ENCODE measurements at places on chromosomes 6 and 20.

DNA sequence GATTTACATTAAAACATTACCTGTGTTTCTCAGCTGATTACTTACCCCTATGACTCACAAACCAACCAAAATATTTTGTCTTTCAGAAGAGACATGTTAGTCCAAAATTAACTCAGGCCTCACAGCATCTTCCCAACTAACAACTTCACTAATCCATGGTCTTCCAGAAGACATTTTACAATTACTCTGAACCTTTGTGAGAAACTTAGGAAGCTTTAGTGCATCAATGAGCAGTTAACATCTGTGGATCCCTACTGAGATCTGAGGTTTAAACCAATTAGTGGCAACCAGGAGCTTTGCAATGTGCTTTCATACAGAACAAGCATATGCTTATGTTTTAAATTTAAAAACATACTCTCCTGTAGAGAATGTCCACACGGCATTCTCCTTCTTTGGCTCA lies 269.7 kb downstream of the UBE3D start:
- no peak for DNase-seq

GRCh38 chr20:38187517-38187916 lies 22.4 kb upstream of the TGM2 start:
- DNase-seq: no peak

- DNase-seq: no peak
Measured at GRCh38 chr6:143691155-143691554, 13.4 kb downstream of the PHACTR2 start.

GRCh38 chr20:64253443-64253842 lies 2.1 kb upstream of the PCMTD2 start:
- no peak for DNase-seq

- DNase-seq: peak; percentile 48
Measured at GRCh38 chr6:169810066-169810989, 58.9 kb downstream of the ERMARD start.

DNA sequence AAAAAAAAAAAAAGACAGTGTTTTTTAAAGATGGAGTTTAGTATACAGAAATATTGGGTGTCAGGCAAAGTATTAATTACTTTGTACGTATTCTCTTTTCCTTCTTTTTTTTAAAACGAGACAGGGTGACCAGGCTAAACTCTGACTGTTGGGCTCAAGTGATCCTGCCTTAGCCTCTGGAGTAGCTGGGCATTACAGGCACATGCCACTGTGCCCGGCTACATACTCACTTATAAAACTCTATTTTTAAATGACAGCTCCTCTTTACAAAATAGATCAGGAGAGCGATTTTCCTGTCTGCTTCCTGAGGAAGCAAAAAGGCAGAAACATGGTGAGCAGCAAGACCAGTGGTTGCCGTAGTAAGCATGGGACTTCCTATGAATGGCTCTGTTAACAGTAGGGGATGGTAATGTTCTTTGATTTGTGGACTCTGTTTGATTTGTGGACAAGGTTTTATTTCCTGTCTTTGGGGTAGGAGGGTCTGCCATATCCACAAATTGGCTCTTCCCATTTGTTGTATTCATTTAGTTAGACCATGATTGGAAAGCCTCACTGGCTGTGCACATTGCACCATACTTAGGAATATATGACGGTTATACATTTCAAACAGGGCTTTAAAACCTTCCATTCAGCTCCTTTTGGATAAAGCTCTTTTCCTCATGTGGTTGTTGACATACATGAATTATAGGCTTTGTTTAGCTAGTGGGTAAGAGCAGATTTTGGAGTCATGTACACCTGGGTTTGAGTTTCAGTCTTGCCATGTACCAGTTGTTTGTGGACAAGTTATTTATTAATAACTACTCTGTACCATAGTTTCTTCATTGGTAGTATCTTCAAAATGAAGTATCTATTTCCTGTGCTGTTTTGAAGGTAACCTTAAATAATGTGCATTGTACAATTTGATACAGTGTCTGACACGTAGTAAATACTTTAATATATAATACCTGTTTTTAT lies 45.1 kb downstream of the PTPRA start:
- DNase-seq: no peak

GRCh38 chr20:53480913-53481312 lies 112.7 kb downstream of the ZNF217 start:
- no peak for DNase-seq

DNA sequence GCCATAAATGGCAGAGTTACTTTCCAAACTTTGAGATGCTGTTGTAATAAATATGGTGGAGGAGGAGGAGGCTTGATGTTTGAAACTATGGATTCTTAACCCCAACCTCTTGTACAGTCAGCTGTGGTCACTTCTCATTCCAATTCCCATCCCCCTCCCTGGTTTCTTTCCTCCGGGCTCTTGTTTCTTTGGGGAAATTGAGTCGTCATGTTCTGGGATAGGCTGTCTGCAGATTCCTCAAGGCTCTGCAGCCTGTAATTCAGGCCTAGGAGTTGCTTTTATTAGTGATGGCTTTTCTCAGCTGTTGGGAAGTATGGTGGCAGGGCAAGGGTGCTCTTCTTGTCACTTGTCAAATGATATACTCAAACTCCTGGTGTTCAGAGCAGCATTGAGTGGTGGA lies 2.6 kb downstream of the PTK7 start:
- no peak for DNase-seq

- no peak for DNase-seq
Measured at GRCh38 chr6:16244869-16245451, 6.6 kb downstream of the GMPR start.

DNA sequence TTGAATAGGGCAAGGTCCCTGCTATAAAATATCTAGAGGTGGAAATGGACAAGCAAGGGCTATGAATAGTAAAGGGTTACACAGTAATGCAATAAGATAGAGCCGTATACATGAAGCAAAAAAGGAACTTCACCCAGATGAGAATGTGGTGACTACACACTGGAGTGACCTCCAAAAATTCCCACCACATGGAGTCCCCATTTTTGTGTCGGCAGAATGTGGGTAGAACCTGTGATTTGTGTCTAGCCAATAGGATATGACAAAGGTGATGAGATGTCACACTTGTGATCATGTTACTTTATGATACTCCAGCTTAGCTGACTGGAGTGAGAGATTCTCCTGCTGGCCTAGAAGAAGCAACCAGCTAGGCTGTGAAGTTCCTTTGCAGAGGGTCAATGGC lies 96.8 kb downstream of the SYNE1 start:
- no peak for DNase-seq

DNA sequence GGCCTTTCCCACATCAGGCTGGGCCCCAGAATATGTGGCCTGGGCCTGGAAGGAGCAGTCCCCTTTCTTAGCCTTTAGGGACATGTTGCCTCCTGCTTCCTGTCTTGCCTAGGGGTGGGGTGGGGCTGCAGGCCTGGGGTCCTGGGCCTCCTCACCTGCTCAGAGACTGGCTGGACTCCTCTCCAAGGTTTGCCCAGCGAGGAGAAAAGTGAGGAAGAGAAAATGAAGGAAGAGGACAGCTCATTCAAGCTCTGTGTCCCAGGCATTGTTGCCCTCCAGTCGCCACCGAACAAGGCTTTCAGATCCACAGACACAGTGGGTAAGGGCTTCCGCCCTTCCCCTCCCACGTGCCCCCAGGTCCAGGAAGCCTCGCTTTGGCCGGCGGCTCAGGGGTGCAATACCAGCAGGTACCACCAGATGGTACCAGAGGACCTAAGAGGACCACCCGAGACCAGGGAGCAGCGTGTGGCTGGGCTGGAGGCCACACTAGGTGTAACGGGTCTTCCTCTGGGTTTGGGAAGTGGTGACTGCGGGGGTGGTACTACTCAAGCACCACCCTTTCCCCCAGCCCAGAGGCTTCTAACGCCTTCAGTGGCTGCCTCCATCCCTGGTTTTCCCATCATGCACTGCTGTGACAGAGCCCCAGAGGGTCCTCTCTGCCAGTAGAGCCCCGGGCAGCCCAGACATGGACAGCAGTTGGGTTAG lies 5.5 kb upstream of the BAK1 start:
- DNase-seq: peak; percentile 31

DNA sequence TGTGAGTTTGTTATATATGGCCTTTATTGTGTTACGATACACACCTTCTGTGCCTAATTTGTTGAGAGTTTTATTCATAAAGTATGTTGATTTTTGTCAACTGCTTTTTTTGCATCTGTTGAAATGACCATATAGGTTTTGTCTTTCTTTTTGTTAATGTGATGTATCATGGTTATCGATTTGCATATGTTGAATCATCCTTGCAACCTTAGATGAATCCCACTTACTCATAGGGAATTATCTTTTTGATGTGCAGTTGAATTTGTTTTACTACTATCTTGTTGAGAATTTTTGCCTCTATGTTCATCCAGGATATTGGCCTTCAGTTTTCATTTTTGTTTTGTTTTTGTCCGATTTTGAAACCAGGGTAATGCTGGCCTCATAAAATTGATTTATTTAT lies 45.7 kb upstream of the TPD52L1 start:
- no peak for DNase-seq

DNA sequence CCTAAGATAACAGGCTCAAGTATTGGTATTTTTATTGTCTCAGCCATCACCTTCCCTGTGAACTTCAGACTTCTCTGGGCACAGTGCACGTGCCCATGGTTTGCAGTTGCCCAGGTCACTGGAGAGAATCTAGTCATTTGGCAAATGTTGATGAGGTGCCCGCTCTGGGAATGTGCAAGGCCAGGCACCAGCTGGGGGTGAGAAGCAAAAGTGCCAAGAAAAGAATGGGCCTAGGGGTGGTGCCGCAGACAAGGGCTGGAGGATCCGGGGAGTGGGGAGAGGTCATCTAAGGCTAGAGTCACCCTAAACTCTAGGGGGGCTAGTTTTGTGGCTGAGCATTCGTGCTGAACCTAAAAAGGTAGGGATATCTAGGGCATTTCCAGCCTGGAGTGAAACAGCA lies 57.0 kb upstream of the VSTM2L start:
- DNase-seq: no peak

DNA sequence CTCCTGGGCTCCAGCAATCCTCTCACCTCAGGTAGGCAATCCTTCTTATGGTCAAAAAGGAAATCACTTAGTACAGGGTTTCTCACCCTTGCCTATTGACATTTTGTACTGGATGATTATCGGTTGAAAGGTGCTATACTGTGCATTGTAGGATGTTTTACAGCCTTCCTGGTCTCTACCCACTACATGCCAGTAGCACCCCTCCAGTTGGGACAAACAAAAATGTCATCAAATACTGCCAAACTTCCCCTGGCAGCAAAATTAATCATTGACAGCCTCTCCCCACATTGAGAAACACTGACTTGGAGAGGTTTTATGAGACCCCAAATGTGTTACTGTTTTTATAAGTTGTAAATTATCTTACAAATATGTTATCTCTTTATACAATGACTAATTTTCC lies 368.1 kb downstream of the PKHD1 start:
- no peak for DNase-seq

DNA sequence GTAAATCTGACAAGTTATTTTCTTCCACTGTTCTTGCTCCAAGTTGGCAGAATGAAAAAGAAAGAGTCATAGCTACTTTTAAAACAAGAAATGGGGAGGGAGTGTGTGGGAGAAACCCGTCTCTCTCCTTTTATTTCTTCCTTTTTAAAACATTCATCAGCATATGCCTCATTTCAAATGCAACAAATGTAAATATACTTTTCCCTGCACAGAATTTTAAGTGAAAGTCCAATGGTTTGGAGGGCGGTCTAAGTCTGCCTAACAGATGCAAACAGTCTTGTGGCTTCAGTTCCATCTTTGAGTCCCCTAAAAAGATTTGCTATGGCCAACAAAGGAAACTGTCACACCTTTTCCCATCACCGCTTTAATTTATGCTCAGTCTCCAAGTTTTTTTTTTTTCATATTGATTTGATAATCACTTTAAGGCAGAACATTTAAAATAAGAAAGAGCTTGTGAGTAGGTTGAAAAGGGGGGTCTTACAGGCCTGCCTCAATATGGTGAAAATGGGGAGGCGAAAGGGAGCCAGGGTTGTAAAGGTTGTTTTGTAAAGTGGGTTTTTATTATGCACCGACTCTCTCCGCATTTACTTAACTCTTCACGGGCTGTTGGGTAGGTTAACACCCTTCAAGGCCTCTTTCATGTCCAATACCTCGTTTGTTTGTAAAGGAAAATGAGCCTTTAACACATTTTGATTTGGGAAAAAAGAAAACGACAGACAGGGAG lies 4.6 kb downstream of the TFAP2D start:
- no peak for DNase-seq

- no peak for DNase-seq
Measured at GRCh38 chr6:87543696-87544473, 45.9 kb downstream of the RARS2 start.
